ENCODE measurements at places on chromosomes 5 and 9.

GRCh38 chr5:115419846-115420585 lies 123.6 kb upstream of the CCDC112 start:
- DNase-seq = peak; percentile 93

DNA sequence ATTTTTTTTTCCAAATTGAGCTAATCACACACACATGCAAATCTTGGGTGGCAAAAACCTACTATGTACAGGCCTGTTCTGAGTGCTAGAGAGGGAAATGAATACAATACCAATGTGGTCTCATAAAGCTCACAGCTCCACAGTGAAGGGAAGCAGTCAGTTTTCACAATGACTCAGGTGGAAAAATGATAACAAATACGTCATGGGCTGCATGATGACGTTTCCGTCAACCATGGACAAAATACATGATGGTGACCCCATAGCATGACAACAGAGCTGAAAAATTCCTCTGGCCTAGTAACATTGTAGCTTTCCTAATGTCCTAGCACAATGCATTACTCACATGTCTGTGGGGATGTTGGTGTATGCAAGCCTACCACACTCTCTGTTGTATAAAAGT lies 252.5 kb downstream of the TRIM32 start:
- DNase-seq = no peak

GRCh38 chr9:83062651-83063527 lies at the start of gene RASEF:
TSS of gene RASEF (minus strand) at chr9:83063142. CDS start at chr9:83062867, 275 bp downstream.
- no peak for DNase-seq

DNA sequence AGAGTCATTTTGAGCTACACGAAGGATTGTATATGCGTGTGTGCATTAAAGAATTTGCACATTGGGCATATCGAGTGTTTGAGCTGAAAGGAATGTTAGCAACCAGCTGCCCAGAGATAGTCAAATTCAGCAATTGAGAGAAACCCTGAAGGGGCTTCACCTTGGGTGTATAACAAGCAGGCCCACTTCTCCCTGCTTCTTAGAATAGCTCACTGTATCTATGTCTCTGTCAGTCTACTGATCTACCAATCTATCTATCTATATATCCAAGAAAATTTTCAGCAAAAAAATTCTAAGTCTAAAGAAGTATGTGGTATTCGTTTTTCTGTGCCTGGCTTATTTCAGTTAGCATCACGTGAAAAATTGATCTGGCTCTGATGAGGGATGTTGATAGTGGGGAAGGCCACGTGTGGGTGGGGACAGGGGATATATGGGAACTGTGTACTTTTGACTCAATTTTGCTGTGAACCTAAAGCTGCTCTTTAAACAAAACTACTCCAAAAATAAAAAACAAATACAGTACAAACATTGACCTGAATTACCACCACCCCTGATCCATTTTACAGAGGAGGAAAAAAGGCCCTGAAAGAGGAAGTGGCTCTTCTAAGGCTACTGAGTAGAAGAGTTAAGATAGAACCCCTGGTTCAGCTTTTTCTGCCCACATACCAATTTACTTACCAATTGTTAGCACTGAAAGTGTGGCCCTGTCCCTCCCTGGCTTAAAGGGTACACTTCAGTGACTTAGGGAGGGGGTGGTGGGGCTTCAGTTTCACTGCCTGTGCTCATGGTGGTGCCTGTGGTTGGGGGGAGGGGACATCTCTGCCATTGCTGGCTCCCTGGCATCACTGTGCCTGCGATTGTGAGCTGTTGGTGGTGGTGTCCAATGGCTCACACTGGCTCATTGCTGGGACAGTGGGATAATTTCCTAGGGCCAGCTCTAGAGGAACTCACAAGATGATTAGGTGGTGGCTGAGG lies 141.8 kb downstream of the DOCK2 start:
- no peak for DNase-seq

DNA sequence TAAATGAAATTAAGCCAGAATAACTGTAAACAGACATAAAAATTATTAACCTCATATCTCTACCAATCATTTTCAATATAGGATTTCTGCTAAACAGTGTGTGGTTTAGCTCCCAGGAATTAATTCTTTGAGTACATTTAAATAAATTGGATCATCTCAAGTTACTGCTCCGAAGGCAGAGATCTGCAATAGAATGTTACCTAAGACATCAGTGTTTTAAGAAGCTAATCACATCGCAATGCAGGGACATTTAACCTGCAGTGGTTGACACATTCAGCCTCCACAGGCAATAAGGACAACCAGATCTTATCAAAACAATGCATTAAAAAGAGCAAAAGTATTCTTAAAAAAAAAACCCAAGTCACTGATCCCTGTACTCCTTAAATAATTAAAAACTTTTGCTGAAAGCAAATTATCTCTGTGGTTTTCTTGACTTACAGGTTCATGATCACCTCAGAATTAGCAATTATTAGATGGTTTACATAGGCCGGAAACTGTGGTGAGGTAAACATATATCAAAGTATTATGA lies 45.7 kb downstream of the PRDM6 start:
- DNase-seq = no peak

GRCh38 chr5:5721881-5722280 lies 299.4 kb downstream of the ICE1 start:
- DNase-seq = no peak

GRCh38 chr5:53923961-53924360 lies 363.5 kb downstream of the NDUFS4 start:
- DNase-seq = no peak

- DNase-seq = no peak
Measured at GRCh38 chr9:131559421-131560000, 14.2 kb downstream of the PRRT1B start.

GRCh38 chr5:14900693-14901461 lies 29.3 kb upstream of the ANKH start:
- peak; percentile 37 for DNase-seq

DNA sequence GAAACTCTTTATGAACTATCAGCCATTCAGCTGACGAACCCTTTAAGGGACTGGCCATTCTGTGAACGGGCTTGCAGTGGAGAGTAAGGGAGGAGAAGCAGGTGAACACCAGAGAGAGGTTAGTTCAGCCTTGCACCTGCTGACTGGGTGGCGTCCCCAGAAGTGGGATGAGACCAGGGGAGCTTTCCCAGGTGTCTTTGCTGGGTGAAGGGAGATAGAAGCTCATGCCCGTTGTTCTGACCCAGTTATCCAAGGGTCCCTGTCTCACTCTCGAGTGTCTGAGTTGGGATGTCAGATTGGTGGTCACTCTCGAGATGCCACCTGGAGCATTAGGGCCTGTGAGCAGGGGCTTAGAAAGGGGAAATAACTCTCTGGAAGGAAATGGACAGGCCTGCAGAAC lies 68.7 kb downstream of the MSX2 start:
- no peak for DNase-seq

DNA sequence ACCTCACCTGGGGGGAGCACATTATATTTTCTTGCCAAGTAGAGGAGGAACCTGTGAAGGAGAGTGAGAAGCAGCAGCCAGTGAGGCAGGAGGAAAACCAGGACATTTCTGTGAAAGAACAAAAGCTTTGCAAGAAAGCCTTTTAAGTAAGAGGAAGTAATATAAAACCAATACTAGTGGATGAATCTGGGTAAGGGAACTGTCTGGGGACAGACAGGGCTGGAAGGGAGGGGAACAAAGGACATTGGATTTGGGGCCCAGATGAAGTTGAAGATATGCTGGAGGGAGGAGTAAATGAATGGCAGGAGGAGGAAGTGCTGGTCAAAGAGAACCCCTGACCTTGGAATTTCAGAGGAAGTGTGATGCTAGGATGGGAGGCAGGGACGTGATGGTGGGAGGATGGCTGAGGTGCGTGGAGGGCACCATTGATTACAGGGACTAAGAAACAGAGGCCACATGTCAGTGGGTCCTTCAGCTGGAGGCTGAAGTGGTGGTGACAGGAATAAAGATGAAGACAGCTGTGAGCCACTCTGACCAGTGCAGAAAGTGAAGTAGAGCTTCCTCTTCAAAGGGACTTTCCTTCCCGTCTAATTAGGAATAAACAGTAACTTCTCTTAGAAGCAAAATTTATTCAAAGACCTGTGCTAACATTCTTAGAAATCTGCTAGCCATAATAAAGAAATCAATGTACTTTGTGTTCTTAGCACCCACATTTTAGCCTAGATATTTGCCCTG lies 43.5 kb upstream of the FABP6 start:
- DNase-seq = no peak

DNA sequence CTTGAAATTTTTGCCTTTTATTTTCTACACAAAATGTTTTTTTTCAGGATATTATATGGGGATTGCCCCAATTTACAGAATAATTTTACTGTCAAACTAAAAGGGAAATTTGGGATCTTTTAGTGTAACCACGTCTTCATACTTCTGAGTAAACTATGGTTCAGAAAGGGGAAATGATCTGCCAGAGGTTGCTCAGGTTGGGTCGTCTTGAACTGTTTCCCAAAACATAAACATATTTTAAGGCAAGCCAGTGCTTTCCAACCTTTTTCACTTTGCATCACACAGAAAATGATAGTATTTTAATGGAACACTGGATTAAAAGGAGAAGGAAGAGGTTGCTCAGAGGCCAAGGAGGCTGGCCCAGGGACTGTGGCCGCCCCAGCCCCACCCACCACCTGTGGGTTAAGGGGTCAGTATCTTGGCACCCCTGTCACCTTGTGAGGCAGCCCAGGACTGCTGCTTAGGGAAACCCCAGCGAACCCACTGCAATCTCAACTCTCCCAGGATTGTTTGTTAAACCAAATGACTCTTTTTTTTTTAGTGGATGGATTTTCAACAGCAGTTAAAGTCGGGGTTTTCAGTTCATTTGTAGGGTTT lies 142.7 kb upstream of the DHFR start:
- DNase-seq = no peak

DNA sequence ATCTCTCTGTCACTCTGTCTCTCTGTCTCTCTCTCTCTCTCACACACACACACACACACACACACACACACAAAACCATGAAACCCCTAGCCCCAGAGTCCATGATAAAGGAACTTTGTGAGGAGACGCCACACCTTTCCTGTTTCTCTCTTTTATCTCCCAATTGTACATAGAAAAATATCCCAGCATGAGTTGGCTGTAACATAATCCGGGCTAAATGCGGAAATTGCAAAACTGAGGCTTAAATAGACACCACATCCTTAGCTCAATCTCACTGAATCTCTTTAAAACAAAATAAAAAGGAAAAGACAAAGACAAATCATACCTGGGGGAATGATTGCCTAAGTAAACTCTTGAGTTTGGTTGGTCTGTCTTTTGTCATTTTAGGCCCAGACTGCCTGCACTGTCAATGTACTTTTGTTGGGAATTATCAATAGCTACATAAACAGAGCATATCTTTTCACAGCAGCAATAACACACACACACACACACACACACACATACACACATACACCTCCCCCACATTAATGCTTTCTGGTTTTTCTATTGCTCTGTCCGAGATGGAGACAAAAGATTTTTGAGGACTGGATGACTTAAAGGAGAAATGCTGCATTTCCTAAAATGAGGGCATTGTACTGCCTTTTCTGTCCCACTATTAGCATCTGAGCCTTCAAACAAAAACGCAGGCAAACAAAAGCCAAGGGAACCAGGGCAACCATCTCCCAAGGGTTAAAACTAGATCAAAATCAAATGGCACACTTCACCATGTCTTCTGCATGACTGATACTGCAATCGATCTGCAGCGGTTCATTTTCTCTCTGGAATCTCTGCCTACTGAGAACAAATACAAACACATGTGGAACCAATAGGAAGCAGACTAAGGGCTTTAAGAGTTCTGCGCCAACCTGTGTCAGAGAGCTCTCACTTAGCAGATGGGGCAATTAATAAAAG lies 321.5 kb downstream of the NFIB start:
- no peak for DNase-seq

DNA sequence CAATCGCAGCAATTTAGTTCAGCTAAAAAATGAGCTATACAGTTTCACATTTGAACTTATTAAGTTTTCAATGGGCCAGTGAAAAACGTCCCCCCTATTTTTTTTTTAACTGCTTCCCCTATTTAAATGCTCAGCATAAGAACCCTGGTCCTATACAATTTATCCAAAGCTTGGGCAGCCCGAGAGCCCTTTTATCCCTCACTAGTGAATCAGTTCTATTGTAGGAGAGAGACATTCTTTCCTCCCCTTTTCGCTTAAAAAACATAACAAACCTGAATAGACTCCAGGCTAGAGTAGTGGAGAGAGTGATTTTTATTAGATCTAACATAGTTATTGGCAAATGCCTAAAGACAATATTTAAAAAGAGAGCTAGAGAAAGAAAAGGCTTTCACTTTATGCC lies 1.4 kb downstream of the LIX1 start:
- no peak for DNase-seq

DNA sequence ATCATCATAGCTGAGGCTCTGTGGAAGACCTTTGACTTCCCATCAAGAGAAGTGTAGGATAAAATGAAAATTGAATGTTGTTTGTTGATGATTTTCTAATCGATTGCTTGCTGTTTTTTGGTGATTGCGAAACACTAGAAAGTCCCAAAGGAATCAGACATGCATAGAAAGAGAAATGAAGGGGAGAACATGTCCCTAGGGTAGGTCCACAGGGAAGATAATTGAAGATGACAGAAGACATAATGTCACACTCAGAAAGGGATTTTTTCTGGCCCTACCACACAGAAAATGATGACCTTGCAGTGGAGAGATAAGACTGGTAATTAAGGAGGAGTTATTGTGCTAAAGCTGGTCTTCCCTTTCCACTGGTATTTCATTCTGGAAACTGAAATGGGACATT lies 62.8 kb downstream of the INSYN2B start:
- DNase-seq = no peak

DNA sequence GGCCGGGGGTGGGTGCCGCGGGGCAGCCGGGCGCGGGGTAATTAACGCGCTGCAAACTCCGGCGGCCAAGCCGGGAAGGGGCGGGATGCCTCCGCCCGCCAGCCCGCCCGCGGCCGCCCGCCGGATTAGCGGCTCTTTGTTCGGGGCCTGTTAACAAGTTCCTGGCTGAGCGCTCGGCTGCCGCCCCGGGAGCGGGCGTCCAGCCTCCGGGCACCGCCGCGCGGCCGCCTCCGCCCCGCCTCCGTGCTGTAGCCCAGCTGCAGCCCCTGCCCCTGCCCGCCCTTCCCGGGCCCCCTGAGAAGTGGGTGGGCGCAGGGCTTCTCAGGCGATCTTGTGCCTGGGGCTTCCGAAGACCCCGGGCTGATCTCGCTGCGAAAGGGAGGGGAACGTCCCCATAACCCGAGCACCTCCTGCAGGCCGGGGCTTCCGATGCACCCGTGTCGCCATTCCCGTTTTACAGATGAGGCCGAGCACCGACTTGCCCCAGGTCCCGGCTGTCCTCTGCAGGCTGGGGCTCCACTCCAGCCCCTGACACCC lies 7.5 kb downstream of the UNC5A start:
- no peak for DNase-seq

- DNase-seq = no peak
Measured at GRCh38 chr5:88748666-88749065, 134.3 kb downstream of the MEF2C start.
